Suppressor macrophage treated with lipopolysaccharide for 1 hour (primary cell): ENCODE measurements at places on chromosomes 12 and 14.

DNA sequence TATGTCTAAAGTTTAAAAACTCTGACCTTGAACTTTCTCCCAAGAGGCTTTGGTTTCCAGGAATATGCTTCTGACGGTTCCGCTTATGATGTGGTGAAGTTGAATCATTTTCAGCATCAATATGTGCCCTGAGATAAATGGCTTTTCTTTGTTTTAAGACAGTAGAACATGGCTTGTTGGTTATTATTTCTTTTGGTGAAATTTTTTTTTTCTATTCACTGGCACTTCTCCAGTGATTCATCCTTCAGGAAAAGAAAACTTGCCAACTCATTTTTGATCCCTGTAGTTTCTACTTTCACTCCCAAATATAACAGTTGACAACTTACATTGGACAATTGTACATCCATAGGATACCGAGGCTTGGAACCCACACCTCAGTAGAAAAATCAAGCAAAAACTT, 1301.2 kb upstream of the FLRT2 start:
- no peak for DNase-seq

GRCh38 chr12:32615441-32615840, 63.7 kb upstream of the DNM1L start:
- peak; percentile 35 for DNase-seq

DNA sequence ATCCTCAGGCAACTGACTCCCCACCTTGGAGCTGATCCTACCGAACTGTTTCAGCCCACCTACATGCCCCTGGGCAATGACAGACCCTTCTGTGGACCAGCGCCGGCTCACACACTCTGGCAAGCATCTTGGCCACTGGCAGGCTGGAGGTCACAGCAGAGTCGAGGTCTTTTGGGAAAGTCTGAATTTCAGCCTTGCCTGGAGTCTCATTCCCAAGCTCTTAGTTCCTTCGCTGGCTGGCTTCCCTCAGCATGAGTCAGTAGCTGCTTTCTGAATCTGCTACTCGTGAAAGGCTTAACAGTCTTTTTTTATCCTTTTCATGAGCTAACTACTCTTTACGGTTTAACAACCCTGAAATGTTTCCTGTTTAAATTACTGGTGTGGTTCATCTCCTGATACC, 44.5 kb downstream of the ASCL4 start:
- no peak for DNase-seq

GRCh38 chr12:109192358-109192757, 76.0 kb downstream of the ACACB start:
- DNase-seq: no peak

DNA sequence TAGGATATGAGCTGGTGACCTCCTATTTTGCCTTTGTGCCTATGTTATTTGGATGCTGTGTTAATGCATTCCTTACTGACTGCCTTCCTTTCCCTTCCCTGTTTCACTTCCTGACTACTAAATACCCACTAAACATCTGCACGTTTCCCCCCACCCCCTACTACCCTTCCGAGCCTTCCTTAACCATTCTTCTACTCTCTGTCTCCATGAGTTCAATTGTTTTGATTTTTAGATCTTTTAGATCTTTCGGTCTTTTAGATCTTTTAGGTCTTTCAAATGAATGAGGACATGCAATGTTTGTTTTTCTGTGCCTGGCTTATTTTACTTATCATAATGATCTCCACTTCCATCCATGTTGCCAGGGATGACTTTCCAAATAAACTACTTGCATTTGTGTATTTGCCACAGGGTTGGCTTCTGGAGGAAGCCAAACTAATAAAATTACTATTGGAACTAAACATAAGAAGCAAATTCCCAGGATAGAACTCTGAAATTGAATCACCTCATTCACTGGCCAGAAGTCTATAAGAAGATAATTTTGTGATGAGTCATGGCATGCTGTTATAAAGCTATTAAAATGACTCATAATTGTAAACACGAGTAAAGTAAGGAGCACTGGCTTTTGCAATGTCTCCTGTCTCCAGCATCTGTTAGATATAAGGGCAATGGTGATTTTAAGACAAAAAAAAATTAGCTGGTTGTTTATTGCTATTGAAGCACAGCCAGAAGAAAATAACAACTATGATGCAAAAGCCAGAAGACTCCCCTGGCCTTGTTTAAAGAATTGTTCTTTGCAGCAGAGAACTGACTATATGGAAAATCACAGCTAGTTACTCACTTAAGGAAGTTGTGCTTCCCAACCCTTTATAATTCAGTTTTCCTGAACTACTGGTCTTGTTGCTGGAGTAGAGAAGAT, 586.3 kb downstream of the LRFN5 start:
- DNase-seq: no peak

- DNase-seq: no peak
Observed at GRCh38 chr14:22622255-22622654, 21.9 kb downstream of the OR6J1 start.

DNA sequence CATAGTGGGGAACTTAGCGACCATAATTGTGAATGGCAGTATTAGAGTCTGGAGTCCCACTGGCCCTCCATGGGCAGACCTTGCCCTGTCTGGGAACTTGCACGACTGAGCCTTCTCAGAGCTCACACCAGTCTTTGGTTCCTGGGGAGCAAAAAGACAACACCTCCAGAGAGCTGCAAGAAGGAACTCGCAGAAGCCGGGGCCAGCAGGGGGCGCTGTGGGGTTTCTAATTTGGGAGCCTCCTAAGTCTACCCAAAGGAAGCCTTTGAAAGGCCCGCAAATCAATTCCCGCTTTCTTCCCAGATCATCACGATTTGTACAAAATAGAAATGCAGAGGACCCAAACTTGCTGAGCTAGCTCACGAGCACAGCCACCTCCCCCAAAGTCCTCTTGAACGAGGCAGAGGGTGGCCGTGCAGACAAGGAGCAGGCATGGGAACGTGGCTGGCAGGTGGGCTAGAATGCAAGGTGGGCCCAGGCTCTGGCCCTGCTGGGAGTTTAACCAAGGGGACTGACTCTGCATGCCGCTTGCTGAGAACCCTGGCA, 46.3 kb upstream of the FBXO21 start:
- DNase-seq: peak; percentile 79
